Mammary epithelial cell (primary cell): ENCODE measurements at places on chromosomes 6 and 20.

DNA sequence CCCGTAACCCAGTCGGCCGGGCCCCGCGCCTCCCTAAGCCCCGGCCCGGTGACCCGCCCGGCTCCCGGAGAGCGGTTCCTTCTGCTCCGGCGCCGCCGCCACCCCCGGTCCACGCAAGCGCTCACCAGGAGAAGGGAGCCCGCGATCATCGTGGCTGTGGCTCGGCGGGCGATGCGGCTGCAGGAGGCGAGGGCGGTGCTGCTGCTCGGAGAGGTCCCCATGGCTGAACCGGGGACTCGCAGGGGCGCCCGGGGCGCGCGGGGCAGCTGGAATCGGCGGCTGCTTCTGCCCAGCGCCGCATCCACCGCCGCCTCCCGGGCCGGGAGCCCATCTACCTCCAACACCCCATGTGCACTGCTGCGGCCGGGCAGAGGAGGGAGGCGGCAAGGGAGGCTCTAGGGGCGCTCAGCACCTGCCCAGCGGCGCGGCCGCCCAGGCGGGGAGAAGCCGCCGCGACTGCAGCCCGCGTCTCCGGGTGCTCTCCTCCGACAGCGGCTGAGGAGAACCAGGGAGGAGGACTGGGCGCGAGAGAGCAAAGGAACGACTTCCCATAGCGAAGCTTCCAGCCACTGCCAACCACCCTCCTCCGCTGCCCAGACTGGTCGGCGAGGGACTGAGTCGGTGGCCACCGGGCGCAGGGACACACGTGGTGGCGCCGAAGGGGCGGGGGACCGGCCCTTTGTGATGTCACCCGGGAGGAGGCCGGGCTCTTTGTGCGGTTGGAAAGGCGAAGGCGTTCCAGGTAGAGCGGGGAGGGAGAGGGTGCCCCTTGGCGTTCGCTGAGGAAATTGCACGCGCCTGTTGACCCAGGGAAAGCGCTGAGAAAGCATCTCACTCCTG, at the start of gene TNFRSF21:
TNFRSF21 (minus strand) TSS at position 615 of the 840 bp plus-strand sequence; CDS start at position 221, 394 bp downstream.
- DNase-seq: peak; percentile 92

GRCh38 chr6:128252341-128253176, 267.8 kb downstream of the PTPRK start:
- no peak for DNase-seq

DNA sequence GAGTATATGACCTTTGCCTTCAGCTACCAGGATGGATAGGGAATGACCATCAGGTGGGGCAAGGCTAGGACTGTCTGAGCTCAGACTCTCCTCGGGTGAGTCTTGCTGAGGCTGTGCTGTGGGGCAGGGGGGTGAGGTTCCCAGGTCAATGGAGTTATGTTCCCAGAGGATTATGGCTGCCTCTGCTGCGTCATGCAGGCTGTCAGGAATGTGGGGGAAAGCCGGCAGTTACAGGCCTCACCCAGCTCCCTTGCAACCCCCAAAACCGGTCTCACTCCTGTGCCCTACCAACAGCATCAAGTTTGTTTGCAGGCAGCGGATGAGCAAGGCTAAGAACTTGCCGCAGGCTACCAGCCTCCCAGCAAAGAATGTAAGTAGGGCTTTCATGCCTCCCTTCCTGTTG, 93.5 kb downstream of the ESR1 start:
- no peak for DNase-seq

DNA sequence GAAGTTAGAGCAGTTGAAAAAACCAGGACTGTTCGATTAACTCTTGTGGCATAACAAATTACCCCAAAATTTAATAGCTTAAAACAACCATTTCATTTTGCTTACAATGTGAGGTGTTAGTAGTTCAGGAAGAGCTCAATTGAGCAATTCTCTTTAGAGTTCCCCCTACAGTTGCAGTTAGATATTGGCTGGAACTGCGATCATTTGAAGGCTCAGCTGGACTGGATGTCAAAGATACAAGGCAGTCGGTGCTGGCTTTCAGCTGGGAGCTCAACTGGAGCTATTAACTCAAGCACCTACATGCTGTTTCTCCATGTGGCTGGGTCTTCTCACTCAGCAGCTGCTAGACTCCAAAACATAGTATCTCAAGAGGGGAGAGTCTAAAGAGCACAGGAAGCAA, 96.0 kb upstream of the LOC128125822 start:
- no peak for DNase-seq

GRCh38 chr20:11453430-11453829, 464.3 kb upstream of the BTBD3 start:
- DNase-seq: peak; percentile 83

DNA sequence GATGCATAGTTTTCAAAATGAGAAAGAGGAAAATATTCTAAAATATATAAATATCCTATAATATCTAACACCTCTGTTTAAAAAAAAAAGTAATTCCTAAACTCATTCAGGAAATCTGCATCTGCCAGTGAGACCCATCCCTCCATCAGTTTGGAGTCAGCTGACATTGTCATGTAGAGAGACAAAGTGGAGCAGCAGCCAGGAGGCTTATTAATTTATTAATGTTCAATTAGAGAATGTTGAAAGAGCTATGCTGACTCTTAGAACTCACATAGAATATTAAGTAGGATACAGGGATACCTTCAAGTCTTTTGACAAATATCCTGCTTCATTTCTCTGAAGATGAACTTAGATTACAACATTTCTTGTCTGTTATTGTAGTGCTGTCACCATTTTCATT, 12.8 kb upstream of the PERP start:
- no peak for DNase-seq

GRCh38 chr6:88490195-88490907, 324.2 kb upstream of the CNR1 start:
- no peak for DNase-seq

GRCh38 chr6:7373739-7374138, 15.8 kb downstream of the CAGE1 start:
- no peak for DNase-seq

GRCh38 chr6:43771210-43771857, 1.3 kb downstream of the VEGFA start:
- peak; percentile 54 for DNase-seq

DNA sequence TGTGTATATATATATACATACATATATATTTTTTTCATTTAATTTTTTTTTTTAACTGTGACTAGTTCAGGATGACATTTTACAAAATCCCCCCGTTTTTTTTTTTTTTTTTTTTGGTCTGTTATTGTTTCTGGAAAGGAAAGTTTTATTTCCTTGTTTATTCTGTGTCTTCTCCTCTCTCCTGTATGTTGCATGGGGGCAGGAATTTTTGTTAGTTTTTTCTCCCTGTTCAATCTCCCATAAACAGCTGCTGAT, 32.4 kb upstream of the TXLNB start:
- no peak for DNase-seq

DNA sequence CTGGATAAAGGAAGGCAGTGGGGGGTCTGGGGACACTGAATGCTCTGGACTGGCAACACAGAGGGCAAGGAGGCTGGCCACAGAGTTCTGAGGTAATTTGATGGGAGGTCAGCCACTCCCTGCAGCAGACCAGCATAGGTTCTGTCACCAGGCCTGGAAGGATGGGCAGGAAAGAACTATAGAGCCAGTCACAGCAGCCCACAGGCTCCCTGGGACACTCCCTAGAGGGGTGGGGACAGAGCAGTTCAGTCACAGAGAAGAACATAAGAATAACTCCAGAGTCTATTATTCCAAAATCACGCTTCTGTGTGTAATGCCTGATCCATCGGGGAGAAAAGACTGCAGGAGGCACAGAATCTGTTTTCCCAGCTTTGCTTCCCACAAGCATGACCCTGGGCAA, 19.6 kb downstream of the DYNLRB1 start:
- no peak for DNase-seq

- no peak for DNase-seq
Observed at GRCh38 chr6:169424149-169424804, 170.6 kb upstream of the THBS2 start.

GRCh38 chr6:121399966-121400365, 35.5 kb upstream of the GJA1 start:
- DNase-seq: no peak

DNA sequence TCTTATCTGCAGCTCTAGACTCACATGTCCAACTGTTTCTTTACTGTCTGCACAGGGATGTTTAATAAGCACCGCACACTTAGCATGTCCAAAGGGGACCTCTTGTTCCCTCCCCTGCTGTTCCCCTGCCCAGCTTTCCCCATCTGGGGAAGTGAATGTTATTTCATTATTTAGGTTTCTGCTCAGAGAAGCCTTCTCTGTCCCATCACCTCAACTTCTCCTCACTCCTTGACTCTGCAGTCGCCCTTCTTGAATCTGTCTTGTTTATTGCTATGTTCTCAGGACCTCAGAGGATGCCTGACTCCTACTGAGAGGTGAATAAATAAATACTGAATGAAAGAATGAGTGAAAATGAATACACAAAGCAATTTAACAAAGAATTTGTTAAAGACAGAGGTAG, 121.0 kb downstream of the SASH1 start:
- DNase-seq: no peak

DNA sequence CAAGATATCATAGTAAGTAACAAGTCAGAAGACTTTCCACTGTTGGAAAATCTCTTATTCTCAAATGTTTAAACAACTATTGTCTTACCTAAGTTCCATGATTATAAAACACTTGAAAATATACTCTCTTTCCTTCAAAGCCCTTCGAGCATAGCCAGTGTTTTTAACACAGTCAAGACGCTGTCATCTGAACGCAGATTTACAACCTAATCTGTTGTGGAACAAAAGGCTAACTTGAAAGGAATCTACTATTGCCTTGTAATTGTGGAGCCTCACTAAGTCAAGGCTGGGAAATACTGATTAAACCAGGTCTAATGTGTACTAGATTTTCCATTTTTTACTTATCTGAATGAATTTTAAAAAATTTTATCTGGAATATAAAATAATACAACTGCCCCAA, 205.8 kb downstream of the TRDN start:
- no peak for DNase-seq

DNA sequence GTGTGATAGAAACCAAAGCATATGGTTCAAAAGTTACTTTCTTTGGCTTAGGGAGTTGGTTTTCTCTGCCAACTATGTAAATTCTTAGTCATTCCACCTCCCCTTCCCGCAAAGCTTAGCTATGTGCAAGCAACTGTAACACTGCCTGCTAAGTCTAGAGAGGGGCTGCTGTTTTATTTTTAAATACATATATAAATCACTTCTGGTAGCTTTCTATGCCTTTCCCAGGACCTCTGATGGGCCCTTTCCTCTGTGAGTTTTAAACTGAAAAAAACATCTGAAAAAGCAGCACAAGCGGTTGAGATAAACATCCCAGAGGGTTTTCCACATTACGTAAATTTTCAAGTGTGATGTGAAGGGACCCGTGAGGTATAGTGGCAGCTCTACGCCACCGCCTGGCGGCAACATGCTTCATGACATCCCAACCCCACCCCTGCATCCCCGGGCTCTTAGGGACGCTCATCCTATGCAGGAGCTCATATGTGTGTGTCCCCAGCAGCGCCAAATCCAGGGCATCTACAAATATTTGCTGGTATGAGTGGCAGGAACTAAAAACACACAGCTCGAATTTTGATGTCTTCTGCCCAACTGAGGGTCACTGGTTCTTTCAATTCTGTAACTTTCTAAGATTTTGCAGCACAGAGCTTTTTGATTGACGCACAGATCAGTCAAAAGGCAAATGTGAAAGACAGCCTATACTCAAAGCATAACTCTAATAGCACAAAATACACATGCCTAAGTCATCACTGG, 12.7 kb downstream of the SAYSD1 start:
- peak; percentile 20 for DNase-seq

- DNase-seq: no peak
Observed at GRCh38 chr6:111208933-111209332, 121.6 kb downstream of the SLC16A10 start.

GRCh38 chr6:42071881-42072583, 21.7 kb downstream of the TAF8 start:
- DNase-seq: no peak

- DNase-seq: no peak
Observed at GRCh38 chr6:111215131-111215530, 127.8 kb downstream of the SLC16A10 start.

- DNase-seq: peak; percentile 50
Observed at GRCh38 chr6:43973357-43973756, 153.9 kb downstream of the MRPL14 start.

DNA sequence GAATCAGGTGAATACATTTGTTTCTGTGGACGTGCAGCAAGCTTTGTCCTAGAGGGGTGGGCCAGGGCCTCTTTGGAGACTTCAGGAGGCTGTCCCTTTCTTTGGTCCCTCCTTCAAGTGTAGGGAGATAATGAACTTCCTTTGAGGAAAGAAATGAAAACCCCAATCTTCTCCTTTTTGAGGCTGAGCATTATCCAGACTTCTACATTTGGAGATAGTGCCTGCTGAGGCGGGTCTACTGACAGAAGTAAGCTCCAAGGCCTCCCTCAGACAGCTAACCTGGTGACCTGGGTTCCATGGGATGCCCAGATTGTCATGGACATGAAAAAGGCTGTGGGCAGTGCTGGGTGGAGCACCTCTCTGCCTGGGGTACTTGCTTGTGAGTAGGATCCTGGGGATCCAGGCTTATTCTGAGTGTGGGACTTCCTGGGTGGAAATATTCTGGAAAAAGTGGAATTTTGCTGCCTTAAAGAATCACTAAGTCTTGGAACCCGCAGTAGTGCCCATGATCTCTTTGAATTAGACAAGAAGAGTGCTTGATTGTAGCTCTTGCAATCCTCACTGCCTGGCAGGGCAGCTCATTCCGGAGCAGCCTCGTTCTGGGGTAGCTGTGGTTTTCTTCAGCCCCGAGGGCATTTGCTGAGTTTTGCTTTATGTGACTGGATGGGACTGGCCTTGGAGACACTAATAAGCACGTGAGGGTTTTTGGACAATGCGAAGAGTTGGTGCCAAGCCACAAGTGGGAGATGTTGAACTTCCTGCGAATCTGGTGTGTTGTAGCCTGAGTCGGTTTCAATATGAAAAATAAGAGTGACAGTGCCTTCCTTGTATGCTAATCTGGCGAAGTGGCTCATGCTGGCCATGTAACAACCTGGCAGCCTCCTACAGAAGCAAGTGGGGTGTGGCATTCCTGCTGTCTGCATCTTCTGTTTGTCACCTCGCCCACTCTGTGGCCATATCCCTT, 28.1 kb downstream of the SNRNP48 start:
- peak; percentile 98 for DNase-seq

DNA sequence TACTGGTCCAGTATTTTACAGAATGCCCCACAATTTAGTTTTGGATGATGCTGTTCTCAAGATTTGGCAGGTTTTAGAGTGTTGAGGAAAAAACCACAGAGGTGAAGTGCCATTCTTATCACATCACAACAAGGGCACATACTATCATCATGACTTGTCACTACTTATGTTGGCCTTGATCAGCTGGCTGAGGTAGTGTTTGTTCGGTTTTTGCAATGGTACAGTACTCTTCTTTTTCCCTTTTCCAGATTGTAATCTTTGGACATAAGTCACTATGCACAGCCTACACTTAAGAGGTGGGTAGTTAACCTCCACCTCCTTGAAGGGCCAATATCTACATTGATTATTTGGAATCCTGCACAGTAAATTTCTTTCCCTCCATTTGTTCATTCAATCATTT, 8.8 kb downstream of the TENT5A start:
- DNase-seq: no peak

DNA sequence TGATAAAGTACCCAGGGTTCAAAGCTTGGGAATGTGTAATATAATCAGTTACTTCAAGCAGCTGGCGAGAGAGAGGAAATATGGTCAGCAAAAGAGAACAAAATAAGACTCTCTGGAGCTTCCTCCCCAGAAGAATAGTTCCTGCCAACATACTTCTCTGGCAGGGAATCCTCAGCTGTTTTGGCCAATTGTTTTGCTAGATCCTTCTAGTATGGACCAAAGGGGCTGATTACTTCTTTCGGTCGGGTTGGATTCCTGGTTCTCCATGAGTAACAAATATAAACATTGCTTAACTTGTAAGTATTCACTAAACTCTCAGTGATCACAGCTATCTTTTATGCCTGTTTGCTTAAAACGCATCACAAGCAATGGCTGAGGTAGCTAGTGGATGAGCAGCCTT, 31.4 kb upstream of the FBXO9 start:
- DNase-seq: no peak

GRCh38 chr20:19750907-19751636, 7.0 kb upstream of the RIN2 start:
- no peak for DNase-seq
